ENCODE measurements at places on chromosomes 3 and 15. TPM values are rescaled to one million over a fixed set of nuclear protein-coding genes. Genes with fewer than 3 reads are reported as not detected.

- no peak for DNase-seq
Observed at GRCh38 chr3:153315781-153316180, 153.8 kb downstream of the RAP2B start.

DNA sequence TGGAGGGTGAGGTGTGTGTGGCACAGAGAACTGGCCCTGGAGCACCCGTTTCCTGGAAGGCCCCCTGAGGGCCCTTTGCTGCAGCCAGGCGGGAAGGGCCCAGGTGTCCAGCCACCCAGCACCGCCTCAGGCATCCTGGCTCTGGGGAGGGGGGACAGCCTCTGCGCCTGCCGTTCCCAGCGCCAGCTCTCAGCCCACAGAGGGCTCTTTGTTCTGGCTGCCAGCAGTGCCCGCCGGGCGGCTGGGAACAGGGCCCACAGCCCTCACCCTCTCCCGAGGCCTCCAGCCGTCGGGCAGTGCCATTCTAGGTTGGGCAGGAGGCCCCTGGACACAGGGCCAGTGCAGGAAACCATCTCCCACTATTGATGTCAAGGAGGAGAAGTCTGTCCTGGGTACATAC, 8.3 kb downstream of the SLC38A3 start:
- no peak for DNase-seq

DNA sequence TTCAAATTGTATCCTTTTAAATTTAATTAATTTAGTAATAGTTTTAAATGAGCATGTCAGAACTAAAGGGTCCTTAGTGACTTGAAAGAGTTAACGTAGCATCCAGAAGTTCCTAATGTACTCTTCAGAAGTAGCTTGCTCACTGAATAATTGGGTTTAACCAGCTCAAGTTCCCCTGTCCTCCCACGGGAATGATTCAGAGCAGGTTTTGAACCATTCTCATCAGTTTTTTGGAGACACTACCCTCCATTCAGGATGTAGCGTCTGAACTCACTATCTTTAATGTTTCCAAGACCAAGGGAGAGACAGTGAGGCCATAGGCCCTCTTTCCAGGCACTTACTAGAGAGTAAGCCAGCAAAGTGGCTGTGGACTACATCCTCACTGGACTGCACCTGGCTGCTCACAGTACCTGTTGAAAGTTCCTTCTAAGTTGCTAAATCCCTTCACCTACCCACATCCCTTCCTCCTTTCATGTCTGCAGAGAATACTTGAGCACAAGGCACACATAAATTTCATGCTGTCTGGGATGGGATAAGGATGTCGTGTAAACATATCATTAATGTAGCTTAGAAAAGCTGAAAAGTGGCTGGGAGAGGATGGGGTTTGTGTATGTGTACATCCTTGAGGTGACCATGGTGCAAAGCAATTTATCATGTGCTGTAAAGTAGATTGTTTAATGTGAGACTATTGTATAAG, 146.3 kb downstream of the PLCL2 start:
- no peak for DNase-seq

- DNase-seq = no peak
Observed at GRCh38 chr15:76503121-76503520, 166.5 kb downstream of the ISL2 start.

SERP1 gene
- polyA plus RNA-seq = 138 TPM

All from left renal pelvis (tissue), 4 donors.